ENCODE measurements at places on chromosomes 5 and 9.

DNA sequence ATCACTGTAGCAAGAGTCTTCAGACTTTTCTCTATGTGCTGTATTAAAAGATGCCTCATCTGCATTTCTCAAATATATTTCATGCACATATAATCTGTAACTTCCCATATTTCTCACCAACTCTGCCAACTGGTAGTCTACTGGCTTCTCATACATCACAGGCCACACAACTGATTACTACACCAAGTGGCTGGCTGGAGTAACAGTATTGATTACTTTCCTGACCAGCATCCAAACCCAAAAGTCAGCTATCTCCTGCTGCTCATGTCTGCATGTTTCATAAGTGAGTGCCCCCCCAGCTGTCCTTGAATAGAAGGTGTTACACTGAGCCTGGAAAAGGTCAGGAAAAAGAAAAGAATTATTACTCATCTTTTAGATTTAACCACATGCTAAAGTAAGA is 17.4 kb downstream of the ERCC8 start:
- no peak for DNase-seq

GRCh38 chr9:4936823-4937222 is 48.2 kb upstream of the JAK2 start:
- no peak for DNase-seq

GRCh38 chr5:91211997-91212713 is 171.0 kb downstream of the ARRDC3 start:
- peak; percentile 12 for DNase-seq

DNA sequence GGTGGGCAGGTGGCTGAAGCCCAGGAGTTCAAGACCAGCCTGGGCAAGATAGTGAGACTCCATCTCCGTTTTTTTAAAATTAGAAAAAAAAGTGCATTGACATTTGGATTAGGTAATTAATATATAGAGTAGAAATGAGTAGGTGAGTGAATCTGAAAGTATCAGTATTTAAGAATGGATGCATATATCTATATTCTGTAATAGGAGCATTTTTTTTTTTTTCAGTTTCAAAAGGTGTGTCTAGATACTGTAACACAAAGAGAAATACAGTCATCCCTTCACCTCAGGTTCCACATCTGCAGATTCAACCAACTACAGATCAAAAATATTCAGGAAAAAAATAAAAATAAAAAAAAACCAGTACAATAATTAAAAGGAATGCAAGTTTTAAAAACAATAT is 50.8 kb downstream of the RBM27 start:
- DNase-seq = no peak

DNA sequence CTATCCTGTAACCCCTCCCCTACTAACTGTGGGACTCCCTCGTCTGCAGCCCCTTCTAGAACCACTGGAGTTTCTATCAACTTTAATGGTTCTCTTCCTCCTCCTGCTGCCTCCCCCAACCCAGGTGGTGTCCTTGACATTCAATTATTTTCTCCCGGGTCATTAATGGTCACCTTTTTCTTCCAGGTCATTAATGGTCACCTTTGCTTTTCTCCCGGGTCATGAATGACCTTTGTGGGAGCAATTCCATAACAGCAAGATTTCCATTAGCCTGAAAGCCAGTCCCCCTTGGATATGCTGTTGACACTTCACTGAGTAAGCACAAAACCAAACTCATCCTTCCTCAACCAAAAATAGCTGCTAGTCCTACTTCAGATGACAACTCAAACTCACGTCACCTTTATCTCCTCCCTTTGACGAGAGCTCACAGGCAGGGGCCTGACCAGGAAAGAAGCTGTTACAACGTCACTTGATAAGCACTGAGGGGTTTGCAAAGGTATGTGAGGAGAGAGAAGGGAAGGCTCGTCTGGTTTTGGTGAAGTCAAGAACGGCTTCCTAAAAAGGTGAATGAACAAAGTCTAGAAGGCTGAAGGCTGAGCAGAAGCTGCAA is 10.9 kb downstream of the CCDC127 start:
- DNase-seq = no peak

DNA sequence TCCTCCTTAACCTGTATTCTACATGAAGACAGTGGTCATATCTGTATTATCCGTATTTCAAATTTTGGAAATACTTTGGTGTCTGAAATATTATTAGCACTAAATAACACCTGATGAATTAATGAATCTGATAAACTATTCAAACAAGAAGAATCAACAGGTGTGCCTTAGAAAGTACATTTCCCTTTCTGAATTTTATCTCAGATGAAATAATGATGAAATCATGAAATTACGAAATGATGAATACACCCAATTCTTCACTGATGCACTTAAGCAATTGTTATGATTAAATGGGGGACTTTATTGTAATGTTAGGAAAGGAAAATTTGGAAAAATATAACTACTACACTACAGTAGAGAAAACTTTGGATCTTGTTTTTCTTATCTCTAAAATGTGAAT is 313.6 kb downstream of the HCN1 start:
- no peak for DNase-seq

GRCh38 chr5:124104344-124104743 is 592.4 kb downstream of the CSNK1G3 start:
- no peak for DNase-seq

DNA sequence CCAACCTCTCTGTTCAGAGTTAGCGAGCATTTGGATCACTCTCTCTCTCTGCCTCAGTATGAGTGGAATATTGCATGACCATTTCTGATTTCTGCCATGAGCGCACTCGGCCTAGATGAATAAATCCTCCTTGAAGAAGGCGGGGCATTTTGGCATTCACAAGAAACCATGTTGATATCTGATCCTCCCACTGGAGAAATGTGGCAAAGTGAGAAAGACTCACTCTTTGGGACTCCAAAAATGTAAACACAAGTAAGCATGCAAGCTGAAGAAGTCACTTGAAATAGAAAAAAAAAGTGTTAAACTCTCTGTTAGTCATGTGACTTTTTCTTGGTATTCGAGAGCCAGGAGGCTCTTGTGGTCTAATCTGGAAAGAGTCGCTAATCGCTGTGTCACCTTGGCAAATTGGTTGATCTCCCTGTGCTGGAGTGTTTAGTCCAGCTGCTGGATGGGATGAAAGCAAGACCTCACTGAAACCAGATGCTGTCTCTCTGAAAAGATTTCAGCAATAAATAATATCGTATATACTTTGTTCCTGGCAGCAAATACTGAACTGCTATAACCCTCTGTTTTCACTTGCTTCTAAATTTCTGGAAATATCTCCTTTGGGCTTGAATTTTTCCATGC is 95.5 kb downstream of the GHR start:
- DNase-seq = peak; percentile 18

- no peak for DNase-seq
Observed at GRCh38 chr9:135814421-135815095, 92.8 kb downstream of the CAMSAP1 start.

DNA sequence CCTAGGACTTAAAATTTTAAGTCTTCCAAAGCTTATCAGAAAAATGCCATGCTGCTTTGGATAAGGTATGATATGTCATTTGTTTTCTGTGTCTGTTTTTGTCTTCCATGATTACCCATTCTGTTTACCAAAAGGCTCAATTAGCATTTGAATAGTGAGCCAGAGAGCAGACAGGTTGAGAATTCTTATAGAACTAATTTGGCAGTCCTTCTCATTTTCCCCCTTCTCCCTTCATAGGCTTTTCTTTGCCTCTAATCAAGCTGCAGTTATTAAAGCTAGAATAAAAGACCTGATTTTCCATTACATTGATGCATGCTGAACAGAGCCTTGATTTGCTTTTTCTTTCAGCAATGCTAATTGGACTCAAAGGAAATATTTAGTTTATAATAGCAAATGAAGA is 993.0 kb downstream of the MAT2B start:
- no peak for DNase-seq

DNA sequence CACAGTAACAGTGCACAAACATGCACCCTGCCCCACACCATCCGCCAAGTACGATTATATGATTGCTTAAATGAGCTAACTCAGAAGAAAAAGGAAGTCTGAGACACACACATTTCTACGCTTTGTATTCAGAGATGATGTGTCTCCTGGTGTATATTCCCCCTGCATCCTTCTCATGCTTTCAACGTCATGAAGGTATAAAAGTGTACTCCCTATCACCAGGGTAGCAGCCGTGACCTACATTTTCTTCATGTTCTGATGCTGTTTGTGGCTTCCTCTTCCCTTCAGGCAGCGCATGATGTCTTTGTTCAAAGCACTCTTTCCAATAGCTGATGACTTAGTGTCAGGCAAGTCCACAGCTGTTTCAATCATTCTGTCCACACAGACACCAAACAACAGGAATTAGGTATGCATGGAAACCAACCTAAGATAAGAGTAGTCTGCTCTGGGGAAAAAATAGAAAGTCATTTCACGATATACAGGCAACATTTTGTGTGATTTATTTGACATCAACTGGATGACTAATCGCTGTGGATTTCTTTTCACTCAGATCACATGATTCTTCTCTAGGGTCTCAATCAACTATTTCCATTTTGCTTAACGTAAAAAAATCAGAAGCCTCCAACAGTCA is 269.4 kb upstream of the PTGER4 start:
- DNase-seq = peak; percentile 7

DNA sequence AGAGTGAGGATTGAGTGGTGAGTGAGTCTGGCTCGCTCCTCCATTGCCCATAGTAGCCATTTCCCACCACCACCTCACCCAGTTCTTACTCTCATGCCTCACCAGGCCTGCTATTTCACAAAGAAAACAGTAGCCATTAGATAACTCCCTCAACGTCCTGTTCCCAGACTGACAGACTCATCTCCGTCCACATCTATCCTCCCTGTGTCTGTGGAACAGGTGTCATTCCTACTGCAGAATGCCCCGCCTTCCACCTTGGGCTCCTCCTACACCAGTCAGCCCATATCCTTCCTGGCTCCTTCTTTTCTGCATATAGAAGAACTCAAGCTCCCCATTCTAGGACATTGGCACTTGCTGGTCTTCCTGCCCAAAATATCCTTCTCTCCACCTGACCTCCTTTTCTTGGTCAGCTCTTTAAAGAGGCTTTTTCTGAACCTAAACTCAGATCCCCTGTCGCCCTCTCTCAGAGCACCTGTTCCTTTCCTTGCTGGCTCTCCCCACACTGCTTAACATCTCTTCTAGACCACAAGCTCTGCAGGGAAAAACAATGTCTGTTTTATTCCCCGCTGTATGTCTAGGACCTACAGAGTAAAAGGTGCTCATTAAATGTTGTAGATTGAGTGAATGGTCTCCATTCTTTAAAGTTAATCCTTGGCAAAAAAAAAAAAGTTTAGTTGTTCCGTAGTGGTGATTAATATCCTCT is 3.2 kb downstream of the TNFAIP8 start:
- no peak for DNase-seq

- no peak for DNase-seq
Observed at GRCh38 chr5:75034137-75034739, 18.1 kb downstream of the GCNT4 start.

- DNase-seq = peak; percentile 11
Observed at GRCh38 chr5:157106630-157107461, 2.0 kb downstream of the HAVCR2 start.

GRCh38 chr5:177362610-177363507 is 5.1 kb downstream of the RGS14 start:
- peak; percentile 91 for DNase-seq

DNA sequence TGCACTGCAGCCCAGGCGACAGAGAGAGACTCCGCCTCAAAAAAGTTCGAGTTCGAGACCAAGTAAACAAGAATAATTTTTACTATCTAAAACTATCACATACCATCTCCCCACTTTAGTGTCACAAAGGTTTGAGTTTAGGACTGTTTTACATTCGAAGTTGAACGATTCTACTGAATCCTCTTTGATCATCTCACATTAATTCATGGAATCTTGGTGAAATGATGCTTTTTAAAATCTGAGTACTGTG is 715 bp upstream of the RPS6 start:
- no peak for DNase-seq

- DNase-seq = peak; percentile 86
Observed at GRCh38 chr9:27125030-27125429, 16.0 kb downstream of the TEK start.

Measured in GM03348 (cell line).